ENCODE measurements at places on chromosomes 7 and 10.

GRCh38 chr10:24462889-24463552 is 254.1 kb downstream of the KIAA1217 start:
- DNase-seq: no peak

GRCh38 chr7:107387573-107388219 is 82.2 kb upstream of the GPR22 start:
- DNase-seq: no peak

DNA sequence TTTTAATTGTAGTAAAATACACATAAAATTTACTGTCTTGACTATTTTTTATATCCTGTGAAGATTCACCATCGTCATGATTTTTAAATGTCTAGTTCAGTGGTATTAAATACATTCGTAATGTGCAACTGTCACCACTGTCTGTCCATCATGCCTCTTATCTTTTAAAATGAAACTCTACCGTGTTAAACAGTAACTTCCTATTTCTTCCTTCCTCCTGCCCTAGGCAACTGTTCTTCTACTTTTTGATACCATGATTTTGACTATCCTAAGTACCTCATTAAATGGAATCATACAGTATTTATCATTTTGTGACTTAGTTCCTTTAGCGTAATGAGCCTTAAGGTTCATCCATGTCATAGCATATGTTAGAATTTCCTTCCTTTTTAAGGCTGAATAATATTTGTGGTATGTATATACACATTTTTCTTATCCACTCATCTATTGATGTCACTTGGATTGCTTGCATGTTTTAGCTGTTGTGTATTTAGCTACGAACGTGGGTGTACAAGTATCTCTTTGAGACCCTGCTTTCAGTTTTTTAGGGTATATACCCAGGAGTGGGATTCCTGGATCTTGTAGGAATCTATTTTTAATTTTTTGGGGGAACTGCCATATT is 13.5 kb downstream of the SLK start:
- no peak for DNase-seq

- DNase-seq: no peak
Measured at GRCh38 chr7:3892686-3893085, 591.6 kb downstream of the SDK1 start.

DNA sequence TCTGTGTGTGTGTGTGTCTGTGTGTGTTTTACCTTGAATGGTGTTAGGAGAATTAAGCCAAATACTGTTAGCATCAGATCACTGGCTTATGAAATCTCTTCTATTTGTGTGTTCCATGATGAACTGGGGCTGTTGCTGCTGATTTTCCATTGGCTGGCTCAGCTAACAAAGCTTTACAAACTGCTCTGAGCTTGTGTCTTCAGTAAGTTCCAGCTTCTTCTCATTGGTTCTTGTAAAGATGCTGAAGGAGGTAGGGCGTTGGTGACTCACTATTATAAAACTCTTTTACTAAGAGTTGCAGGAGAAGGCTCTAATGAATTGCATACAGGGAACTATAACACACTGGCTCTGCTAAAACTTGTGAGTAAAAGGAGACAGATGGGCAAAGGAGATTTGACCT is 136.4 kb upstream of the PRKCQ start:
- no peak for DNase-seq

DNA sequence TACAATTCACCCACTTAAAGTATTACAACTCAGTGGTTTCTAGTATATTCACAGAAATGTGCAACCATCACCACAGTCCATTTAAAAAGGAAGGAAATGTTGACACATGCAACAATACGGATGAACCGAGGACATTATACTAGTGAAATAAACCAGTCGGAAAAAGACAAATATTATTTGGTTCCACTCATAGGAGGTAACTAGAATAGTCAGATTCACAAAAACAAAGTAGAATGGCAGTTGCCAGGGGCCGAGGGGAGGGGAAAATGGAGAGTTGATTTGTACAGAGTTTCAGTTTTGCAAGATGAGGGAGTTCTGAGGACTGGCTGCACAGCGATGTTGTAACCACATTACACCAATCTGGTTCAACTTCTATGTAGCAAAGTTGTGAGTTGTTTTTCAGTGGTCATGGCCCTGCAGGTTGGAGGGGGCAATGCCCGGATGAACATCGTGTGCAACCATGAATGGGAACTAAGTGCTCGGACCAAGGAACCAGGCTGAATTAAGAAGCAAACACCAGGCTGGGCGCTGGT is 17.6 kb upstream of the TNPO3 start:
- DNase-seq: no peak
